Stimulated activated CD8-positive, alpha-beta memory T cell treated with anti-CD3 and anti-CD28 coated beads, Interleukin-7, amount 100 ng/mL, for 48 hours (primary cell): ENCODE measurements at places on chromosomes 3 and 15.
A peak's percentile ranks its signal among the peaks of the same experiment; 100 is the strongest.

- DNase-seq: no peak
Observed at GRCh38 chr3:175668300-175668699, 809.2 kb downstream of the NAALADL2 start.

- no peak for DNase-seq
Observed at GRCh38 chr15:31332020-31332680, 5.5 kb downstream of the KLF13 start.

GRCh38 chr3:130093741-130094391 is 12.2 kb downstream of the ALG1L2 start:
- DNase-seq: no peak

DNA sequence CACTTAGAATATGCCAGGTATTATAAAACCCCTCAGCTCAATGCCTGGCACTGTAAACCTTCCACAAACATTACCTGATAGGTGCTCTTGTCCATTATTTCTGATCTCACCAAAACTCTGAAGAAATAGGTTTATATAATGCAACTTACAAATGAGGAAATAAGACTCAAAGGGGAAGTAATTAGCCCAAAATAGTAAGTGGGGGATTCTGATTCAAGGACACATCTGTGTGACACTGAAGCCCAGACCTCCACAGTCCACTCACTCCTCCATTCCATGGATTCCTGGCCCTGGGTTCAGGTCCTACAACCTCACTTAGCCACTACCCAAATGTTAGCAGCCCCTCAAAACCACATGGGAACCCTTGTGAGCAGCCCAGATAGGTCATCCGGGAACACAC is 49.9 kb downstream of the TRANK1 start:
- no peak for DNase-seq

DNA sequence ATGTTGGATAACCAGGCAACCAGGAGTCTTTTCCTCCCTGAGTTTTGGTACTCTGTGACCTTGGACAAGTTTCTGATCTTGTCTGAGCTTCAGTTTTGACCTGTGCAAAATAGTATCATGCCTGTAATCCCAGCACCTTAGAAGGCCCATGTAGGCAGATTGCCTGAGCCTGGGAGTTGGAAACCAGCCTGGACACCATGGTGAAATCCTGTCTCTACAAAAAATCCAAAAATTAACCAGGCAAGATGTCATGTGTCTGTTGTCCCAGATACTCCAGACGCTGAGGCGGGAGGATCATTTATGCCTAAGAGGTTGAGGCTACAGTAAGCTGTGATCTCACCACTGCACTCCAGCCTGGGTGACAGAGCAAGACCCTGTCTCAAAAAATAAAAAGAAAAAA is 114.8 kb downstream of the IL12A start:
- DNase-seq: no peak

GRCh38 chr15:94582368-94582767 is 351.0 kb downstream of the MCTP2 start:
- no peak for DNase-seq

DNA sequence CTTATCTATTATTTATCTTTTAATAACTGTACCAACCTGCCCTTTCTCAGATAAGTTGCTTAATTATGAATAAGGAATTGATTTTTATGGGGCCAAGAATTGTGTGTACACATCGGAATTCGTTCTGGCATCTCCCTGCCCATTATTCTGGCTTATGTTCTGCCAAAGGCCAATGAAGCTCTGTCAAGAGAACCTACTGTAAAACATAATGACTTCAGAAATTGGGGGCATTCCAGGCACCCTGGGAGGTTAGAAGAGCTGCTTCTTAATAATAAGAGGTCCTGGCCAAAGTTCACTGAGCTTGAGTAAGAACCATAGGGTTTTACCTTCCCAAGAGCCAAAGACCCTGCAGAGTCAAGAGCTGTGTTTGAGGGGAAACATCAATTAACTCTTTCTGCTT is 261.7 kb downstream of the SLC9A9 start:
- no peak for DNase-seq

GRCh38 chr15:92954578-92954977 is 54.5 kb downstream of the CHD2 start:
- DNase-seq: no peak

DNA sequence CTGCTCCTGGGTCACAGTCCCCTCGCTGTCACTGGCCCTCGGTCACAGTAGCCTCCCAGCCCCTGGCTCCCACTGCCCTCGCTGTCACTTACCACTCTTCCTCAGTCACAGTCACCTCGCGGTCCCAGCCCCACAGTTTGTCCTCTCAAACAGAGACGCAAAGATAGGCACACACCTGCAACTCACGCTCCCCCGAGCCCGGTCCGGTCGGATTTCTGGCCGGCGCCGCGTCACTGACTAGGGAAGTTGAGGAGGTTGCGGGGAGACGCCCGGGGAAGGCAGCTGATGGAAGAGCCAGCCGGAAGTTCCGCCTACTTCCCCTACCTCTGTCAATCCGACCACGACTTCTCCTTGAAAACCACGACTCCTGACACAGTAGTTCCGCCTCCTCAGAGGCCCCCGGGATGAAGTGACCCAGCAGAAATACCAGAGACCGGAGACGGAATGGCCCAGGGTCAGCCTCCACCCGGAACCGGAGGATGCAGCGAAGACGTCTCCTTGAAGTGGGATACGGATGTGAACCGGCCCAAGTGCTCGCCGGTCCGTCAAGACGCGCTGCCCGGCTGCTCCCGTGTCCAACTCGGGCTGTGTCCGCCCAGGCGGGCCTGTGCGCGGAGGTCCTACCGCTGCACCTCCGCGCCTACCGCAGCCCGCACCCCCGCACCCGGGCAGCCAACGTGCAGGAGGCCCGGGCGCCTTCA is at the start of gene PCYT1A:
Gene PCYT1A (minus strand): TSS at position 287 of the 701 bp plus-strand sequence. CDS start 17,195 bp downstream, outside the sequence.
- peak; percentile 74 for DNase-seq

- DNase-seq: no peak
Observed at GRCh38 chr3:30421266-30421665, 185.1 kb upstream of the TGFBR2 start.

- no peak for DNase-seq
Observed at GRCh38 chr15:31471731-31472430, 145.2 kb downstream of the KLF13 start.

DNA sequence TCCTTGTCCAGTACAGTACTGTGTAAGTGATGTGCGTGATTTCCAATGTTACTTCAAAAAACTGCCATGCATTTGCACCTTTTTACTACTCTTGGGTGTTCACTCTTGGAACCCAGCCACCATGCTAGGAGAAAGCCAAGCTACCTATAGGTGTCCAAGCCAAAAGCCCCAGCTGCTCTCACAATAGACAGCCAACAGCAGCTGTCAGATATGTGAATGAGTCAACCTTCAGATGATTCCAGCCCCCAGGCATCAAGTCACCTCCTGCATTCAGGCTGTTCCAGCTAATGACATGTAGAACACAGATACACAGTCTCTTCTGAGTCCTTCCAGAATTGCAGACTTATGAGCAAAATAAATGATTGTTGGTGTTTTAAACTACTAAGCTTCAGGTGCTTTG is 417.7 kb upstream of the TGFBR2 start:
- DNase-seq: no peak

DNA sequence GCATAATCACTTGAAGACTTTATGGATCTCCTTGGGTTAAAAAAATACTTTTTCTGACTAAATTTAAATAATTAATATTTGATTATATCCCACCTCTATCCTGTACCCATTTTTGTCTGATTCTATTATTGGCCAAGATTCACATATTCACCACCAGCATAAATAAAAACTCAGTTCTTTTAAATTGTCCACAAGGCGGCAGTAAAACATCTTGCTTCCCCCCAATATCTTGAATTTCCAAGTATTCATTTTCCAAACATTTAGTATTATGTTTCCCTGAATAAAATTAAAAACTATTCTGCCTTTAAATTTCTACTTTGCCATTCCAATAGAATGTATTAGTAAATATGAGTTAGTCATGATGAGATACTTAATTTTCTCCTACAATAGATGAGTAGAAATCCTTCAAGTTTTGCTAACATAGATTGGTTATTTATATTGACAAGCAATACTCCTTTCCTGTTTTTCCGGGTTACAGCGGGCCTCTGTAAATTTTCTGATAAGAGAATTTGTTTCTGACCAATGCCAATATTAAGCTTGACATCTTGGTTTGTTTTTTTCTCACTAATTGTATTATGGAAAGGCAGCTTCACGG is 218.7 kb upstream of the MDFIC2 start:
- DNase-seq: no peak

GRCh38 chr3:46659285-46659684 is 34.2 kb downstream of the ALS2CL start:
- no peak for DNase-seq

DNA sequence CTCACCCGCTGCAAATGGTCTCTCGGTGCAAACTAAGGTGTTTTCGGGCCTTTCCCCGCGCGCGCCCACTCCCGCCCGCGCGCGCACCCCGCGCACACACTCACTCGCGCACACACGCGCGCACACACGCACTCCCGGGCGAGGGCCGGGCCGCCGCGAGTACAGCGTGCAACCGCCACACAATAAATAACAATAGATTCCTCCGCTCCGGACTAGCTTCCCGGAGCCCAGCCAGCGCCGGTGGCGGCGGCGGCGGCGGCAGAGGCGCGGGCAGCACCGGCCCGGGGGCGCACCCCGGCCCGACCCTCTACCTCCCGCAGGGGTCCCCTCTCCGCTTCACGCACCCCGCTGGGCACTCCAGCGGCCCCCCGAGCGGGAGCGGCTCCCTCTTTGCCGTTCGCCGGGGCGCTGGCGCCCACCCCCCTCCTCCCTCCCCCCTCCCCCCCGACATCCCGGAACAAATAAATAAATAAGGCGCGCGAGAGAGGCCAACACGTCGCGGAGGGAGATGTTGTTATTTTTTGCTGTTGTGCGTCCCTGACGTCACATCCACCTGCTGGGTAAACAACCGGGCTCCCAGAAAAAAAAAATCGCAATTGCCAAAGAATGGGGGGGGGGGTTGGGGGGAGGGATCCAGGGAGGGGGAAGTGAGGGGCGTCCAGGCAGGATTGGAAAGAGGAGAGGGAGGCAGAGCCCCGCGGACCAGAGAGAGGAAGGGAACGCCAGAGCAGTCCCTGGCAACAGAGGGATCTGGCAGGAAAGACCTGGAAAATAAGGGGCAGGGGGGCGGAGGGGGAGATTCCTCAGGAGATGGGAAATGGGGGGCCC is at the start of gene FOXP1:
Gene FOXP1 (minus strand): TSS at position 163 of the 828 bp plus-strand sequence. CDS start 385,347 bp downstream, outside the sequence.
- DNase-seq: no peak

DNA sequence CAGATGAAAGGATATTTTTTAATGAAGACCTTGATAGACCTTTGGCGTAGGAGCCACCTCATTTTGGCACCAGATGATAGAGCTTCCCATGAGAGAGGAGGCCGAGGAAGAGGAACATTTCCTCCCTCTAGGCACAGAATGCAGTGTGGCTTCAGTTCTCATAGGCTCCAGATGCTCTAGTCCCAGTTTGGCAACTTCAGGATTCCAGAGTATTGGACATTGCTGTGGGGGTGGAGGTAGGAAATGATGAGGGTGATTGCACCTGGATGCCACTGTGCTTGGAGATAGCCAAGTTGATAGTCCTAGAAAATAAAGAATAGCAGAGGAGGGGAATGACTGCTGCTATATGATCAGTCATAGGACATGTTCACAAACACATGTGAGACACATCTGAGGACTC is 58.3 kb upstream of the KY start:
- no peak for DNase-seq
